Glomerular endothelial cell (primary cell): ENCODE measurements at places on chromosomes 2 and 18.

DNA sequence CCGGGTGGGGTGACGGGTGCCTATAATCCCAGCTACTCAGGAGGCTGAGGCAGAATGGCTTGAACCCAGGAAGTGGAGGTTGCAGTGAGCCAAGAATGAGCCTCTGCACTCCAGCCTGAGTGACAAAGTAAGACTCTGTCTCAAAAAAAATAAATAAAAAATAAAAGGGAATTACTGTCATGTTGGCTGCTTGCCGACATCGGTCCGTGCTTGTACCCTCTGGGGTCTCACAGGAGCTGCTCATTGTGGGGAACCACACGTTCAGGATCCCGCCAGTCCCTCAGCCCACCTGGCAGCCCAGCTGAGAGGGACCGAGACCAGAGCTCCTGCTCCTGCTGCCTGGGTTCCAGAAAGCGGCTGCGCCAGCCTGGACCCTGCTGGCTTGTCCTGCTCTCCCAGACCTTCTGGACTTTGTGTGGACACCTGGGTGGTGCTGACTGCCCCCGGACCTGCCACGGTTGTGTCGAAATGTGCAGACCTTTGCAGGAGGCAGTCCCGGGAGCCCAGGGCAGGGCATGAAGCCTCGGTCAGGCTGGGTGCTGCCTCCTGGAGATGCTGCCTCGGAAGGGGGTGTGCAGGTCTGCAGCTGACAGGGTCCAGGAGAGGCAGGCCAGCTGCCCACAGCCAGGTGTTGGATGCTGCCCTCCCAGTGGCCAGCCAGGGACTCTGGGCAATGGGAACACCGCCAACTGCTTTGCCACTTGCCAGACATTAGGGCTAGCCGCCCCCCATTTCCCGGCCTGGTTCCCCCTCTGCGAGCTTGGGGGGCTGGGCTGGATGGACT is 16.4 kb downstream of the KLF11 start:
- DNase-seq, result no peak

DNA sequence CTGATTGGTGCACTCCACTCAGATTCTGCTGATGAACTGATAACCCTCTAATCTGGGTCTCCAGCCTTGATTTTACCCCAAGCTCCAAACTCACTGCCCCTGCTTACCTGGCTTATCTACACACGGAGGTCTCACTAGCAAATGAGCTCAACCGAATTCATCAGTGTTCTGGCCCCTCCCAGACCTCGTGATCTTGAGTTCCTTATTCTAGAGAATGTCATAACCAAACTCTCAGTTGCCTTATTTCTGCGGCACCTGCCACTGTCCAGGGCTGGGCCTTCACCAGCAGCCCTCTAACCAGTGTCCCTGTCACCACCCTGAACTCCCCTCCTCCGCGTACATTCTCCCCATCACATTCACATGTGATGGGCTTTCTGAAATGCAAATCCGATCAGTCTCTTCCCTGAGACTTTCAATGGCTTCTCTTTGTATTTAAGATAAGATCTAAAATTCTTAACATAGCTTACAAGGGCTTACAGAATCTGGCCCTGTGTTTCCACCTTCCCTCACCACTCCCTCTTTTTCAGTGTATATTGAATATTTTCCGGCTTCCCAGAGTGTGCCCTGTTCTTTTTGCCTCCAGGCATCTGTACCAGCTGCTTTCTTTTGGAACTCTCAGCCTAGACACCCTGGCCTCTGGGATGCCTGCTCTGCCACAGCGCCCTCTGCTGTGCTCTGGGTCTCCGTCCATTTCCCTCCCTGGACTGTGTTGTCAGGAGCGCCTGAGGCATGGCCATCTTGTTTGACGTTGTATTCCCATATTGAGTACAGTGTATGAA is 31.1 kb downstream of the NAB1 start:
- no peak for DNase-seq

- no peak for DNase-seq
Measured at GRCh38 chr2:120398051-120398995, 52.4 kb downstream of the INHBB start.

- DNase-seq, result no peak
Measured at GRCh38 chr2:120494446-120494845, 148.5 kb downstream of the INHBB start.

DNA sequence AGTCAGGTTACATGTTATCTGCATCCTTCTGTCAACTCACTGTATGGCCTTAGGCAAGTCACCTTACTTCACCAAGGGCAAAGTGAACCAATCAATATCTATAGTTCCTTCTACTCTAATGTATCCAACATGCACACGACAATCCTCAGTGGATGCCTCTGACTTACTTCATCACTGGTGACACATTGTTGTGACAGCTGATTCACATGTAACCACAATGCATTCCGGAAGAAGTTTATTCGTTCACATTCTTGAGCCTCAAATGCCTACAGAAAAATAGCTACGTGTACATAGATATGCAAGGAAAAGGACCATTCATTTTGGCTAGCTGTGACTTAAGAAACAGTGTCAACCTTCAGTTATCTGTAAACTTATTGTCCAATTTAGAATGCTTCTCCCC is 26.3 kb upstream of the EPG5 start:
- DNase-seq, result no peak

GRCh38 chr2:230863031-230863430 is 1.7 kb upstream of the ITM2C start:
- DNase-seq, result no peak

- no peak for DNase-seq
Measured at GRCh38 chr2:151401149-151401548, 8.6 kb upstream of the RIF1 start.

DNA sequence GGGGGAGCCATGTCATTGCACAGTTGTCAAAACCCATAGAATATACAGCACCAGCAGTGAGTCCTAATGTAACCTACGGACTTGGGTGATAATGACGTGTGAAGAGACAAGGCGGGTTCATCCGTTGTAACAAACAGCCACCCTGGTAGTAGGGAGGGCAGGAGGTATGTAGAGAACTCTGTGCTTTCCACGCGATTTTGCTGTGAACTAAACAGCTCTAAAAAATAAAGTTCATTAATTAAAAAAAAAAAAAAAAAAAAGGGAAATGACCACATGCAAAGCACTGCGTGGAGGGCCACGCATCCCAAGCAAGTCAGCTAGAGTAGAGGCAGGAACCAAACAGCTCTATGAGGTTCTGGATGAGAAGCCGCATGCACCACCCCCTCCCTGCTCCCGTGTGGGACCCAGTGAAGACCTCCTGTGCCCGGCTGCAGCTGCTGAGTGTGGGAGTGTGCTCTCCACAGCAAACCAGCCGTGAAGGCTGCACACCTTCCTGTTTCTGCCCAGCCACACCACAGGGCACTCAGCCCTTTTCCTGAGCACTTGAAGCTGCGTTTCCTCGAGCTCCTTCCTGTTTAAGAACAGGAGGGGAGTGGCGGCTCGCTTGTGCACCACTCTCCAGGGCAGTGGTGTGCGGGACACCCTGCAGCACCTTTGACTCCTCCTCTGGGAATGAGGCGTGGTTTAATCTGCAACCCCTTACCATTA is 65.6 kb downstream of the ODC1 start:
- no peak for DNase-seq

- no peak for DNase-seq
Measured at GRCh38 chr18:55090564-55091188, 131.4 kb upstream of the CCDC68 start.

- DNase-seq, result no peak
Measured at GRCh38 chr18:63376538-63376937, 9.5 kb upstream of the KDSR start.

GRCh38 chr2:50613161-50613560 is 418.8 kb downstream of the NRXN1 start:
- DNase-seq, result no peak

- no peak for DNase-seq
Measured at GRCh38 chr18:336713-337112, 68.9 kb upstream of the THOC1 start.

GRCh38 chr18:57697426-57697825 is 75.8 kb upstream of the NARS1 start:
- DNase-seq, result no peak

GRCh38 chr2:142665241-142665640 is 212.2 kb upstream of the KYNU start:
- no peak for DNase-seq

DNA sequence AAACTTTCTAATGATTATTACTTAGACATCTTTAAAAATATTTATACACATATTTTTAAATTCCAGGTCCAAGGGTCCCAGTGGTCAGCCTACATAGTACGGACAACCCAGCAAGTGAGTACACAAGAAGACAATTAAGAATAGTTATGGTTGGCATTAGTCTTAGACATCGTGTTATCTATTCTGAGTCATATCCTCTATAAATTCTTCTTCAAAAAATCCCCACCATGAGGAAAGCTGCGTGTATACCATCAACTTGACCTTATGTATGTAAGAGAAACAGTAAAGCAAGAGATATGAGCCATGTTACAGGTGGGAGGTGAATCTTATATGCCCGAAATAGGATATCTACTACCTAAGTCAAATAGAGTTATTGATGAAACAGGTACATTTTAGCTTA is 1339.8 kb downstream of the DPP10 start:
- no peak for DNase-seq

DNA sequence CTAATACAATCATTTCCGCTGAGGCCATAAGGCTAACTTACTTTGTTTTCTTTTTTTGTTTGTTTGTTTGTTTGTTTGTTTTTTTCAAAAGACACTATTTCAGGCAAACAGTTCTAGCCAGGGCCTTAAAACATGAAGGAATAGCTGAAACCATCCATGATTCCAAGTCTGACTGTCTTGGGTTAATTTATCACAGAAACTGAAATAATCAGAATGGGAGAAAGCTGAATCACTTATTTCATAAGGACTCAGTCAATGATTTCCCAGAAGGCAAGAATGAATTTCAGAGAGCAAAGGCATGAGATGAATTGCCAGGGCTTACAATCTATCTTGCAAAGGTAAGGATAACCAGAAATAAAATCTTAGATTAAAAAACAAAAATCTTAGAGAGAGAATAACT is 1315.1 kb downstream of the SUCLG1 start:
- DNase-seq, result no peak

DNA sequence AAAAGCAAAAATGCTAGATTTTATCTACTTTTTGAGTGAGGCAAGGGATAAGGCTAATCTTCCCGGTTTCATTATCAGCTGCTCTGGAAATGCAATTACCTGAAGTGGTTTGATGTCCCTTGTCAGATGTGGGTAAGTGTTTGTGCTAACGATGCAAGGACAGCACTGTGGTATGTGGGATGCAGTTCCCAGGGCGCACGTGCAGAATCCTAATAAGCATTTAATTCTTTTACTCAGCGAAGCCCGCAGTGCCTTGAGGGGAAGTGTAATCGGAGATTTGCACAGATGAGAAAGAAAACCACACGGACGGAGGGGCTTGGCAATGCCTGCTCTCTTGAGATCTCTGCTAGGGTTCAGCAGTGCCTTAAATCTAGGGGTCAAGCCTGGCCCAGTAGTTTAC is 108.5 kb upstream of the LYPD6 start:
- no peak for DNase-seq

DNA sequence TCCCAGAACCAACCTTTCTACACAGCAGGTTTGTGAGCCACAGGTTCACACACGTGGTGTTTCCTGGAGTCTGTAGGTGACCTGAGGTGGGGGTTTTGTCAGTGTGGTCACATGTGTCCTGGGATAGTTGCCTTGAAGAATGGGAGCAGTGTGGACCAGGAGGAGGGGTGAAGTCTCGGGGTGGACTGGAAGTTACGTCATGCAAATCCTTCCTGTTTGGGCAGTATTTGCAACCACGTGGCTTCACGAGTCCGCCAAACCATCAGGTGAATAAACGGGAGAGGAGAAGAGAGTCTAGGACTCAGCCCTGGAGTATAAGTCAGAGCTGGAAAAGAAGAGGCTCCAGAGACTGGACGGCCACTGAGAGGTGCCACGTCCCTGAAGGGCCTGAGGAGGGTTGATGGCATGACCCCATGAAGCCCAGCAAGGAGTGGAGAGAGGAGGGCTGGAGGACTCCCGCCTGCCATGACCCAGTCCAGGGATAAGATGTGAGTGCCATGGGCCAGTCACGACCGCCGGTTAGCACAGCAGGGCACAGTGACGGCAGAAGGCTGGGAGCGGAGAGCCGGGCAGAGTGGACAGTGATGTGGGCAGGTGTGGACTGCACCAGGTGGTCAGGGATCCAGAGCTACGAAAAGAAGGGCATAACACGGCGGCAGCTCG is 16.5 kb downstream of the LPIN1 start:
- DNase-seq, result no peak

DNA sequence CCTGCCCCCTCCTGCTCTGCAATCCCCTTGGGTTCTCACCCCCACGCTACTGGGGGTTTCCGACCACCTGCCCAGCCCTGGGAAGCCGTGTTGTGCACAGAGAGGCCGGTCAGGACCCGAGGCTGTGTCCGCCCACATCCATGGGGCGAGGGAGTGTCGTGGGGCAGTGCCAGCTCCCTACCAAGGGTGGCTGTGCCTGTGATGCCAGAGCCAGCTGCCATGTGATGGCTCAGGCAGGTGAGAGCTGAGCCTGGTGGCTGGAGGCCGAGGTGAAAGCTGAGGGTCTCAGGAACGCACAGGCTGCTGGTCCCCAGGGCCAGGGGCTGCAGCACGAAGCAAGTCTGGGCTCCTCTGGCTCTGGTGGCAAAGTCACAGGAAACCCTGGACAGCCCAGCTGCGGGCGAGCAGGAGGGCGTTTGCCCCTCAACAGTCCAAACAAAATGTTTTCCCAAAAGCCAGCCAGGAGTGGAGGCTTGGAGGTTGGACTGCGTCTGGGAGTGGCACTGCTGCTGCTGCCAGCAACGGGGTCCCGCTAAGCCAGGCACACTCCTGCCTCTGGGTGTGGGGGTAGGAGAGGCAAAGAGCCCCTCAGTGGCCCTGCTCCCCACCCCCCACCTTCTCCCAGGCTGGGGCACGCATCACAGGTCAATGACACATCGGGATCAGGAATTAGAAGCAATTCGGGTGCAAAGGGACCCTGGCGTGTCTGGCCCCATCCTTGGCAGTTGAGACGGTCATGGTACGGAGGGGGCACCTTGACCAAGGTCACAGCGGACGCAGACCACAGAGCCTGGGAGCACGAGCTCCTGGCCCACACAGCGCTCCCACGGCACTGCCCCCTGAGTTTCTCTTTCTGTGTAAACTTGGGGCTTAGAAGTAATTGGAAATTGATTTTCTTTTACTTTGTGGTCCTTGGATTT is 72.4 kb upstream of the GPC1 start:
- DNase-seq, result no peak

DNA sequence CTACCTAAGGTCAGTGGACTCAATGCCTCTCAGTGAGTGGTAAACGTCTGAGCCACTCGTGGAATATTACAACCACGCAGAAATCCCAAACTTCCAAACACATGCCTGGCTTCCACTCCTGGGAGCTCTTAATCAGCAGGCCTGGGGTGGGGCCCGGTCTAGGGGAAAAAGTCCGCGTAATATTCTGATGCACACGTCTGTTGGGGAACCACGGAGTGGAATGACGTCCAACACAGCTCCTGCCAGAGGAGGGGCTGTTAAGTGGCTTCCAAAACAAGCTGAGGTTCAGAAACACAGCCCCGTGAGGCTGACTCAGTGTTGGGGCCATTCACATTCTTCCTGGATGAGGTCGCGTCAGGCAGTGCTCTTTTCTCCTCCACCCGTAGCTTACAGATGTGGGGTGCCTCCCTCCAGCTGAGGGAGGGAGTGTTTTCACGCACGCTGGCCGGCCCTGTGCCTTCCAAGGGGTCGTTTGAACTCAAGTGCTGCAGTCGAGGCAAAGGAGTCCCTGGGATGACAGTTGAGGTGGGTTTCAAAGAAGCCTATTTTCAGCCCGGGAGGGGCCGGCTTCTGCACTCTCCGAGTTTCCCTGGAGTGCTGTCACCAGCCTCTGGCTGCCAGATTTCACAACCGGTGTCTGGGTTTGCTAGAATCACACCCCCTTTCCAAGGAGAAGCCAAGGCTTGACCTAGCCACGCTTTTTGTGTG is 73.1 kb downstream of the ACKR3 start:
- no peak for DNase-seq

- DNase-seq, result no peak
Measured at GRCh38 chr18:22207021-22207758, 37.8 kb downstream of the GATA6 start.
